ENCODE measurements at places on chromosomes 11 and 22. TPM values are rescaled to one million over a fixed set of nuclear protein-coding genes. Genes with fewer than 3 reads are reported as not detected.

LGALS12 gene
- not detected for total RNA-seq

TMEM123 gene
- total RNA-seq, result 87.6 TPM

KRTAP5-11 gene
- not detected for total RNA-seq

SLC6A5 gene
- total RNA-seq, result not detected

CENPM gene
- 7.6 TPM for total RNA-seq

TRIM49 gene
- not detected for total RNA-seq

GSTT2 gene
- not detected for total RNA-seq

AIFM3 gene
- total RNA-seq, result 0.59 TPM

RIC3 gene
- total RNA-seq, result not detected

ZP1 gene
- 0.60 TPM for total RNA-seq

MUC2 gene
- not detected for total RNA-seq

CD6 gene
- not detected for total RNA-seq

PRR5L gene
- total RNA-seq, result 23.2 TPM

ANGPTL5 gene
- not detected for total RNA-seq

OR52H1 gene
- 0.30 TPM for total RNA-seq

PANX2 gene
- 1.5 TPM for total RNA-seq

ST14 gene
- total RNA-seq, result not detected

COA4 gene
- 40.3 TPM for total RNA-seq

Data from smooth muscle cell of the umbilical artery (primary cell).